Hematopoietic multipotent progenitor cell treated with erythropoietin and hydrocortisone succinate and interleukin-3 and kit ligand, for 4 days (in vitro differentiated cells): ENCODE measurements at places on chromosomes 16 and 17.

DNA sequence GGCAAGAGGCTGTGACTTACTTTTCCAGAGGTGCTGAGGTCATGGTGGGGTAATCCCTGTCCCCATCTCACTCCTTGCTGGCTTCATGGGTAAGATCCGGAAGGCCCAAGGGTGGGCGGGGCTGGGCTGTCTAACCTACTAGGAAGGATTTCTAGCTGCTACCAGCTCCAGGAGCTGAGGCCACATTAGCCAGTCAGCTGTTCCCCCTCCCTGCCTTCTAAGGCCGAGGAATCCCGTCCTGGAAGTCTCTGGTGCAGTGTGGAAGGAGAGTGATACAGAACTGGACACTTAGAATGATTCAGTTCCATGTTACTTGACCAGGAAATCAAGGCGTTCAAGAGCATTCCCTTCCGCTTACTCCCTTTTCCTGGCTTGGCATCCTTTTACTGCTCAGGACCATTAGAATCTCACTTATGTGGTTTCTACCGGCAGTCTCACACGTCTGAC is 8.9 kb downstream of the GNGT2 start:
- DNase-seq = no peak

DNA sequence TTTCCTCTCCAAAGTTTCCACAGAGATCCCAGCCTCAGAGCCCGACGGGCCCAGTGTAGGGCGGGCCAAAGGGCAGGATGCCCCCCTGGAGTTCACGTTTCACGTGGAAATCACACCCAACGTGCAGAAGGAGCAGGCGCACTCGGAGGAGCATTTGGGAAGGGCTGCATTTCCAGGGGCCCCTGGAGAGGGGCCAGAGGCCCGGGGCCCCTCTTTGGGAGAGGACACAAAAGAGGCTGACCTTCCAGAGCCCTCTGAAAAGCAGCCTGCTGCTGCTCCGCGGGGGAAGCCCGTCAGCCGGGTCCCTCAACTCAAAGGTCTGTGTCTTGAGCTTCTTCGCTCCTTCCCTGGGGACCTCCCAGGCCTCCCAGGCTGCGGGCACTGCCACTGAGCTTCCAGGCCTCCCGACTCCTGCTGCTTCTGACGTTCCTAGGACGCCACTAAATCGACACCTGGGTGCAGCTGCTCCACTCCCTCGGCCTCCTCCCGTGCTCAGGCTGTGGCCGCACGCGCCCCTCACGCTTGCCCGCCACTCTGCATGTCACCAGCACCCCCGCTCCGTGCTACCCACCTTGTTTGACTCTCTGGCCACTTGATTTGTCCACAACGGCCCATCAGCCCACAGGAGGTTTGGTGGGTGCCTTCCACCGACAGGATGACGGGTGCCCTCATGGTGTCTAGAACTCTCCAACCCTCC is 15.3 kb upstream of the STH start:
- DNase-seq = no peak

DNA sequence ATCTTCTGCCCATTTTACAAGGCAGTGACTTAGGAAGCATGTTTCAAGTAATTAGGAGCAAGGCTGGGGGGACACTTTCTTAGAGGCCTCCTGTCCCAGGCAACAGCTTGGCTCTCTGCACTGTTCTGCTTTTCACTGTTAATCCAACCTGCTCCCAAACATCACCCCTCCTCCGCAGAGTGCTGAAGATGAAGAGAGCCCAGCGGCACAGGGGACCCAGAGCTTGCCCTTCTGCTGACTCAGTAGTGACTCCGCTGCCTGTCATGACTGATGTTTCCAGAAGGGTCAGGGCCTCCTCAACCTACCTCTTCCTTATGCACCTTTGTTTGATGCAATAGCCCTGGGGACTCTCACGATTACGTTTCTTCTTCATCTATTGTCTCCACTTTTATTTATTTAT is 38.9 kb upstream of the NDRG4 start:
- no peak for DNase-seq

GRCh38 chr17:41545829-41546410 is 17.8 kb upstream of the KRT19 start:
- DNase-seq = no peak

- DNase-seq = no peak
These were observed 135.1 kb downstream of the MRM1 start for GRCh38 chr17:36736201-36737156.

DNA sequence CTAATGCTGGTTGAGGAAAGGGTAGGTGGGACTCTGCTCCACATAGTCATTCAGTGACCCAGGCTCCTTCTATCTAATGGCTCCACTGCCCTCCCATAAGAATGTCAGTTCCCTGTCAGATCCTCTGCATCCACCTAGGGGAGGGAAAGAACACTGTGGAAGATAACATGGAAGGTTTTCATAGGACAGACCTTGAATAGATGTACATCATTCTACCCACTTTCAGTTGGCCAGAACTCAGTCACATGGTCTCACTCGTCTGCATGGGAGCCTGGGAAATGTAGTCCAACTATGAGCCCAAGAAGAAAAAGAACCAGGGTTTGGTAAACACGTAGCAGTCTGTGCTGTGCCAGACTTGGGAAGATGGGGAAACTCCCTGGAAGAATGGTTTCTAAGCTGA is 27.1 kb upstream of the SCNN1B start:
- no peak for DNase-seq

DNA sequence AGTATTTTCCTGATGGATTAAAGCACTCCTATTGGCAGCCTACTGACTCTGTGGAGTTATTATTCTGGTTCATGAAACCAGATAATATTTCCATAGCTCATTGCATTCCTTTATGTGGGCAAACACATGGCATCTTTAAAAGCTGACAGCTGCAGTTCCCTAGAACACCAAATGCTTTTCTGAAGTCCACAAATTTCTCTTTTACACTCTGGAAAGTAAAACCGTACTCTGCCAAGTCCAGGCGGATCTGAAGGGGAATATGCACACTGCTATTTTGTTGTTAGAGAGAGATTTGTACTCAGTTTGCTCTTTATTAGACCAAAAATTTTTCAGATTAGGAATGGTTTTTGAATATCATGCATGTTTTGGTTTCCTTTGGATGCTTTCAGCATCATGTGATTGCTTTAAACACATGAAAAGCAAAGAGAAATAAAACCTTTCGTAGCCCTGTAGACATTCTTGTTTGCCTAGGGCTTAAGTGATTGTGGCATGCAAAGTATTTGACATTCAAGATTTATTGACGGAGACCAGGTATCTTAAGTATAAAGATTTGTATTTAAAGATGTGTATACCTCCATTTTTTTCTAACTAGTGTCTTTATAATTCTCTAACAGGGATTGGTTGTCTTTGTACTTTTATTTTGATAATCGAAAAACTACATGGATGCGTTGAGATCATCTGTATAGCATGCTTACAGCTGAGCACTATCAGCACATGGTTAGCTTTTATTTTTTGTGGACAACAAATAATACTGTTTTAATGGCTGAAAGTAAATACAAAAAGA is 19.5 kb downstream of the SEC14L1 start:
- DNase-seq = no peak

DNA sequence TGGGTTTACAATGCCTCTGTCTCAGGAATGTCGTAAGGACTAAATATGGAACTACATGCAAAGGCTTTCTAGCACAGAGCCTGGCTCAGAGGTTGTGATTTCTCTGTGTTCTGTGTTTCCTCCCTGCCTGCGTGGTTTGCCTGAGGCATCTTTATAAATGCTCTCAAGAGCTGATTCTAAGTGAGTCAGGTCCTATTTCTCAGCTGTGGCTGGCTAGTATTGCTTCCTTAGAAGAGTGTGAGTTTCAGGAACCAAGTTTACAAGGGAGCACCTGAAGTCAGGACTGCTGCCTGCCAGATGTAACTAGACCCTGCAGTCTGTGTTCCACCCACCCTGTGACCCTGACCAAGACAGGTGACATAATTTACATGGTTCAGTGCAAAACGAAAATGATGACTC is 8.0 kb upstream of the CCL1 start:
- no peak for DNase-seq

DNA sequence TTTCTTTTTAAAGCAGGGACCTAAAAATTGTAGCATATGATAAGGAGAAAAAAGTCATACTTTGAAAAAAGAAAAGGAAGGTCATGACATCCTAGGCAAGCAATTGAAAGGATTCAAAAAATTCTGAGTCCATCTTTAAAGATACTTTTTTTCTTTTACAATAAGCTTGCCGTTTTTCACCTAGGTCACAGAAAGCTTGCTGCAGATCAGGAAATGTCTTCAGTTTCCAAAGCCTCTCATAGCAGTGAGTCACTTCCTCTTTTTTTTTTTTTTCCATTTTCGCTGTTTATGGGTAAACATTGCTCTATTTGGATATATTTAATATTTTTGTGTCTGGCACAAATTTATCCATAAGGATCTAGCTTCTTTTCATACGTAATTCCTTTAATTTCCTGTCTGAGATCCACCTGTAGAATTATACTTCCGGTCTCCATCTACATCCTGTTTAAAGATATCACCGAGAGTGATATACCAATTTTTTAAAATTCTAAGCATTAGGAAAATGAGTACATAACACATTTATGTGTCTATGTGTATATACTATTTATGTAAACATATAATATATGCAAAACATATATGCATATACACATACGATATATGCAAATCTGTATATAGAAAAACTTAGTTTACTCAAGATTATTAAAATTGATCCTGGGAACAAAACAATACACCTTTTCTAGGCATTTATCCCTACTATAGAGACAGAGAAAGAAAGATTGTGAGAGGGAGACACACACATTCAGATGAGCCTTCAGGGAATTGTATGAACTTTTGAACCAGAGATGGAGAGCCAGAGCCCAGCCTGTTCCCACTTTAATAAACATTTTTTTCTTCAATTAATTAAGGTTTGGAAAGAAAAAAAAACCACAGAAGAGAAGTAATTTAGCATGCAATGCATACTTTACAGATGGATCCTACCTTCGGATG is 134.4 kb downstream of the SKAP1 start:
- peak; percentile 76 for DNase-seq

DNA sequence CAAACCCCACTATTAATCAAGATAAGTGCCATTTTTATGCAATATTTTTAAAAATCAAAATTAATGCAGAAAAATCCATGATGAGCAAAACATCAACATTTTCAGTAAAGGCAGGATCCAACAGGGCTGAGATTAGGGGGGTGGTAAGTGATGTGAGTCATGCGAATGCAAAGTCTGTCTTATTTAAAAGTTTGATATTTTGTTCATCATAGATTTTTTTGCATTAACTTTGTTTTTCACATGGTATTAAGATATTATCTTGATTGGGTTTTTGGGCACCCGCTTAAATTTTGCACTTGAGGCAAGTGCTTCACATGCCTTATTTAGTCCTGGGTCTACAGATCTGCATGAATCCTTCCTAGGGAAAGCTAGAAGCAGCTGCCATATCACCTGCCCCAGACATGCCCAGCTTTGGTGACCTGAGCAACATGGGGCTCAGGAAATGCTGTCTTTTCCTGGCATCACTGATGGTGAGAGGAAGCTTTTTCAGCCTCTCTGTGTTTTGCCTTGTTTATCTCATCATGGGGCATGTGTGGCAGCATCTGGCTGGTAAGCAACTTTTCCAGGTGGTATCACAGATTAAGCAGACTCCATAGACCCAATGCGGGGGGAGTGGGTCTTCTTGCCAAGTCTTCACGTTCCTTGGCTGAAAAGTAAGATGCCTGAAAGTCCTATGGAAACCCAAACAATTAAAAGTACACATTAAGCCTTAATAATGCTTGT is 57.6 kb upstream of the NFAT5 start:
- DNase-seq = peak; percentile 80
